ENCODE measurements at places on chromosomes 16 and 17. TPM values are rescaled to one million over a fixed set of nuclear protein-coding genes. Genes with fewer than 3 reads are reported as not detected.

Gene SDR42E2
- total RNA-seq = not detected

Gene SYNRG
- total RNA-seq = 5.9 TPM

Gene ZNF267
- 11.4 TPM for total RNA-seq

Gene PMFBP1
- total RNA-seq = 0.30 TPM

GRCh38 chr17:8710813-8711212 lies 33.8 kb downstream of the CCDC42 start:
- DNase-seq = no peak

GRCh38 chr17:59631276-59631675 lies 11.6 kb downstream of the CLTC start:
- DNase-seq = no peak

DNA sequence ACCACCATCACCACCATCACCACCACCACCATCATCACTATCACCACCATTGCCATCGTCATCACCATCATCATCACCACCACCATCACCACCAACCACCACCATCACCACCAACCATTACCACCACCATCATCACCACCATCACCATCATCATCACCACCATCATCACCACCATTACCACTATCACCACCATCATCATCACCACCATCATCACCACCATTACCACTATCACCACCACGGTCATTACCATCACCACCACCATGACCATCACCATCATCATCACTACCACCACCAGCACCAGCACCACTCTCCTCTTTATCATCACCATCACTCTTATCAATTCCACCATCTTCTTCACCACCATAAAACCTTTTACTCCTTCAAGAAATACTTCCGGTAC lies 1.1 kb upstream of the TMEM114 start:
- no peak for DNase-seq

- no peak for DNase-seq
Measured at GRCh38 chr16:85062845-85063244, 35.2 kb downstream of the KIAA0513 start.

- no peak for DNase-seq
Measured at GRCh38 chr16:74737521-74737920, 36.9 kb upstream of the MLKL start.

- no peak for DNase-seq
Measured at GRCh38 chr16:11354733-11355574, 9.7 kb downstream of the RMI2 start.

DNA sequence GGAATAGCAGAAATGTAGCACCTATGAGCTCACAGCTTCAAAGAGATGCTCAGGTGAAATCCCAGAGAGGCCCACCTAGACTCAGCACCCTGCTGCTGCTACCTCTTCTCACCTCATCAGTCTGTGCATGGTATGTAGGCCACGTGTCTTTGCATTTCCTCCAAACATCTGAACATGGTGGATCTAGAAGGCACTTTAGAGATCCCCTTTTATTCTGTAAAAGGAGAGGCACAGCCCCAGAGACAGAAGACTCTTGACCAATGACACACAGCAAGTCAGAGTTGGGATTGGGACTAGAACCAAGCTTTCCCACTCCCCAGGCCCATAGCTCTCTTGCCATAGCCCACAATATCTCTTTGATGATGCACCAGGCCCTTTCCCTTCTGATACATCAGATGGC lies 19.4 kb upstream of the NKD1 start:
- no peak for DNase-seq

- DNase-seq = no peak
Measured at GRCh38 chr17:55659661-55660060, 63.0 kb downstream of the TMEM100 start.

DNA sequence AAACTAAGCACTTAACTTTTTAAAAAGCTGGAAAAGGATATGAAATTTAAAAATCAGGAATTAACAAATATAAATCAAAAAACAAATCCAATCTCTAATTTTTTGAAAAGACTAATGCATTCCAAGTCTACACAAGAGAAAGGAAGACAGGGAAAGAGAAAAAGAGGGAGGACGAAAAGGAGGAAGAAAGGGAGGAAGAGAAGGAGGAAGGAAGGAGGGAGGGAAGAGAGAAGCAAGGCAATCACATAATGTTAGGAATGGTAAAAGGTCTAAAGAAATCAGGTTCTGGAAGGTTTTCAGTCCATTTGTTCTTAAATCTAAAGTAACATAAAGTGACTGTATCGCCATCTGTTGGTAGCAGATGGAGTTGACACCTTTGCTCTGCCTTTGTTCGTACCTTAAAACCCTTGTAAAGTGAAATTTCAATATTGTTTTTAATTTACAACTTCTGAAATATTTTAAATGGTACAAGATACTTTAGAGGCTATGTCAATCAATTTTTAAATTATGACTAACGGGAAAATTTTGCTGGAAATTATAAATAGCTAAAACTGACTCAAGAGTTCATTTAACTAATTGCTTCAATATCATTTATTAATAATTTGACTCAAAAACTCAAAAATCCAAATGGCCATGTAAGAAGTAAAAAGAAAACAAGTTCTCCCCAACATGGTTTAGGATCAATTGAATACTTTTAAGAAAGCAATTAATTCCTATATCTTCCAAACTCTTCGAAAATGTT lies 20.4 kb upstream of the CDYL2 start:
- DNase-seq = peak; percentile 67

DNA sequence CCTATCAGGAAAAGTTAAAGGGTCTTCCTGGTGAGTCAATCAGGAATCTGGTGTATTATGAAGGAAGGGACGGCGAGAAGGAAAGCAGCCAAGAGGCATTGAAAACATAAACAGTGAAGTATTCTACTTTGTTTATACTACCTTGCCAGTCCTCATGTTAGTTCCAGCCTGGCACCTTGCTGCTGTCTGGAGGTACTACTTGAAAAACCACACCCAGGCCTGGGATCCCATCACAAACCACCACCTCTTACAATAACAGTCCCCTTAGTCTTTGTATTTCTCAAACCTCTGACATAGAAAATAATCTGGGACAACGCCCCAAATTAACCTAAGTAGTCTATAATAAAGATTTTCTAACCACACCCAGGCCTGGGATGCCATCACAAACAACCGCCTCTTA lies 676.7 kb upstream of the SOX9 start:
- DNase-seq = peak; percentile 67

- peak; percentile 14 for DNase-seq
Measured at GRCh38 chr17:60077672-60078519, 825 bp downstream of the HEATR6 start.

DNA sequence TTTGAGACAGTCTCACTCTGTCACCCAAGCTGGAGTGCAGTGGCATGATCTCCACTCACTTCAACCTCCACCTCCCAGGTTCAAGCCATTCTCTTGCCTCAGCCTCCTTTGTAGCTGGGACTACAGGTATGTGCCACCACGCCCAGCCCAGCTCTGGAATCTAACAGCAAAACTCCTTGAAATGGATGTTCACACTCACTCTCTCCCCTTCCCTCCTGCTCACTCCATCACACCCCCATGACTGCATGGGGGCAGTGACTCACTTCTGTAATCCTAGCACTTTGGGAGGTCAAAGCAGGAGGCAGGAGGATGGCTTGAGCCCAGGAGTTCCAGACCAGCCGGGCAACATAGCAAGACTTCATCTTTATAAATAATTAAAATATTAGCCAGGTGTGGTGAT lies 11.1 kb upstream of the TFAP4 start:
- peak; percentile 66 for DNase-seq

Measured in M059J (cell line).